Activated T-cell treated with anti-CD3 and anti-CD28 coated beads, Interleukin-2, amount 50 U/mL, for 4 hours (primary cell): ENCODE measurements at places on chromosomes 13 and 19. TPM values are rescaled to one million over a fixed set of nuclear protein-coding genes. Genes with fewer than 3 reads are reported as not detected.

GRCh38 chr19:51926426-51926783 is 867 bp upstream of the ZNF613 start:
- DNase-seq, result peak; percentile 6

- no peak for DNase-seq
Measured at GRCh38 chr19:16861834-16862233, 27.0 kb upstream of the F2RL3 start.

DNA sequence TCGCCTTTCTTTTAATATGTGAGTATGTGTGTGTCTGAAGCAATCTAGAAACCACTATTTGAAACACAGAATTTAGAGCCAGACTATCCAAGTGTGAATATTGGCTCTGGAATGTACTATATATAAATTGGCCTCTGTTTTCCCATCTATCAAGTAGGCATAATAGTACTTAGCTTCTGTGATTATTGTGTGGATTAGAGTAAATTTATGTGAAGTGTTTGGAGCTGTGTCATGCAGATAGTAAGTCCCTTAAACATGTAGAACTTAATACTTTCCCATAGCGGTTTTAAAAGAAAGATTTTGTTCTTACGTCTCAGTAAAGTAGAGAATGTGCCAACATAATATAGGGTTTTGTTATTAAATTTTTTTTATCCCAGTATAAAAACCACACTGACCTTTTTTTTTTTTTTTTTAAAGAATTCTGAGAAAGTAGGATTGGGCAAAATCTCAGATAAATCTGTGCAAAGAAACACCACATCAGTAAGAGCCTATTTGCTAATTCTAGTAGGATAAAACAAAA is 432.3 kb downstream of the RFC3 start:
- DNase-seq, result no peak

PLPPR2 gene
- 4.1 TPM for total RNA-seq

DNA sequence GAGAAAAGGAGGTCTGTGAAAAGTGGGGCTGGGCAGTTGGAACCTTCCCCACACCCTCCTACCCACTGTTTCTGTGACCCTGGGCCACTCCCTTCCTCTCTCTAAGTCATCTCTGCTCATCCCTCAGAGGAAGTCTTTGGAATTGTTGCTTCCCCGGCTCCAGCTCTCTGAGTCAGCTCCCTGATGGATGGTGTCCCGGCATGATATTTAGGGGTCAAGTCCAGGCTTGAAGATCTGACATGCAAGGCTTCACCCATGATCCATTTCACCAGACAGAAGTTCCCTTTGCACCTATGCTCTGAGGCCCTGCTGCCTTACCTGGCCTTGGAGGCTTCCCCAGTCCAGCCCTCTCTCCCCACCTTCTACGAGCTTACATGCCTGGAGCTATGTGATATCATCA is 13.3 kb downstream of the EXOC3L2 start:
- DNase-seq, result no peak

DNA sequence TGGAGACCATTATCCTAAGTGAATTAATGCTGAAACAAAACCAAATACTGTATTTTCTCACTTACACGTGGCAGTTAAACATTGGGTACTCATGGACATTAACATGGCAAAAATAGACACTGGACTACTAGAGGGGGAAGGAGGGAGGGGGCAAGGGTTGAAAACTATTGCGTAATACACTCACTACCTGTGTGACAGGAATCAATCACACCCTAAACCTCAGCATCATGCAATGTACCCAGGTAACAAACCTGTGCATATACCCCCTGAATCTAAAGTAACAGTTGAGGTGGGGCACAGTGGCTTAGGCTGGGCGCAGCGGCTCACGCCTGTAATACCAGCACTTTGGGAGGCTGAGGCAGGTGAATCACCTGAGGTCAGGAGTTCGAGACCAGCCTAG is 207.0 kb downstream of the TDRD3 start:
- no peak for DNase-seq
